ENCODE measurements at places on chromosomes 3 and 15.

DNA sequence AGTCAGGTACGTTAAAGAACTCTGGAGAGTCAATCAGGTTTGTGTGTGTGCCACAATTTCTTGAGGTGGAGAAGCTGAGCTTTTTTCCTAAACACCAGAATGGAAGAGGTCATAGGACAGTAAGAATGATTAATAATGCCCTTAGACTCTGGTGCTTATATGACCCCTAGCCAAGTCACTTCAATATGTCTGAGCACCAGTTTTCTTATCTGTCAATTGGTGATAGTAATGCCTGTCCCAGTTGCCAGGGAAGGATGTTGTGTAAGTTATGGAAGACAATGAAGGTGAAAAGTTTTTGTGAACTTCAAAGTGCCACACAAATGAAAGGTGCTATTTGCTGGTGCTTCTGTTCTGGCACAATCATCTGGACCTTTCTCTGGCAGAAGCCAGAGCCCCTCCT, 22.2 kb upstream of the DLG1 start:
- DNase-seq, result no peak

GRCh38 chr15:55224892-55225291, 28.2 kb upstream of the RSL24D1 start:
- no peak for DNase-seq

DNA sequence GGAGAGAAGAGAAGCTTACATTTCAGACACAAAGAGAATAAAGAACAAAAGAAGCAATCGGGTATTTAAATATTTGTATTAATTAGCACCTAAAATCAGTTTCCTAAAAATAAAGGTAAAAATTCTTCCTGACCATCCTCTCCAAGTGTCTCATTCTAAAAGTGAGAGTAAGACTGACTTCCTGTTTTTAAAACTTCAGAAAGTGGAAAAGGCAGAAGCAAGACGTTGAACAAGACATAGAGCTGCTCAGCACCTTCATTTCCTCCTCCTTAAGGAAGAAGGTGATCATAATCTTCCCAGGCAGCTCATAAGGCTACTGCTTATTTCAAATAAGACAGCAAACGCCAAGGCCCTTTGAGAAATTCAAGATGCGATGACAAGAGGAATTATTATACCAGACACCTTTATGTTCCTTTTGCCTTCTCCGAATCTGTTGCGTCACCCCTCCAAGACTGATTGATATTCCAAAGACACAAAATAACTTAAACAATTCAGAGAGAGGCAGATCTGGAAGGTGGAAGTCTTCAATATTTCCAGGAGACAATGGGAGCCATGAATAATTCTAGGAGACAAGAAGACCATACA, 238.8 kb upstream of the TLE3 start:
- no peak for DNase-seq

- no peak for DNase-seq
Measured at GRCh38 chr3:5197470-5198312, 10.2 kb downstream of the EDEM1 start.

- no peak for DNase-seq
Measured at GRCh38 chr3:185353225-185353624, 9.7 kb upstream of the MAP3K13 start.

GRCh38 chr15:26298659-26299170, 435.6 kb upstream of the ATP10A start:
- no peak for DNase-seq

GRCh38 chr3:180467177-180467576, 134.8 kb upstream of the TTC14 start:
- no peak for DNase-seq

DNA sequence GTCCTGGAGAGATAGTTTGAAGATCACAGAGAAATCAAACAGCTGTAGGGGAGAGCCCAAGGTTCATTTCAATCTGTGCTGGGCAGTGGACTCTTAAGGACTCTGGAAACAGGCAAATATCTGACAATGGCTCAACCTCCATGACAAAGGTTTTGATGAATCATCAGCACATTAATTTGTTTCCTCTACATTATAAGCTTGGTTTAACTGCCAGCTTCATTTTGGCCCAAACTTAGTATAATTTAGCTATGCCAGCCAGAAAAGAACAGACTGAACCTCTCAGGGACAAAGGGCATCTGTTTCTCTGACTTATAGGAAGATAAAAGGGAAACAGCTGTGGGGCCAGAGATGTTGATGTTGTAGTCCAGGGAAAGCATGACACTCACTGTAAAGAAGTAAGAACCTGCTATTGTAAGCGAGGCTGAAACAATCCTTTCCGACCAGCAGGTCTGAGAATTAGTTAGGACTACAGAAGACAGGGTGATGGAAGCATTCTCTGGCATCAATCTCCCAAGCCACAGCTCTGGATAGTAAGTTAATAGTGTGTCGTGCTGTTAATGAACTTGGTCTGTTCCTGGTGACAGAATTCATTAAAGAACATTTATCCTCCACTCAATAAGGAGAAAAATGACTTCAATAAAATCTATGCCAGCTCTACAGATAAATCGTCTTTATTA, 110.1 kb downstream of the KCNMB2 start:
- no peak for DNase-seq

- no peak for DNase-seq
Measured at GRCh38 chr3:169822091-169822490, 9.4 kb upstream of the LRRC34 start.

GRCh38 chr3:81452418-81452817, 309.0 kb downstream of the GBE1 start:
- DNase-seq, result no peak

- DNase-seq, result no peak
Measured at GRCh38 chr3:4856136-4856535, 123.1 kb upstream of the BHLHE40 start.

DNA sequence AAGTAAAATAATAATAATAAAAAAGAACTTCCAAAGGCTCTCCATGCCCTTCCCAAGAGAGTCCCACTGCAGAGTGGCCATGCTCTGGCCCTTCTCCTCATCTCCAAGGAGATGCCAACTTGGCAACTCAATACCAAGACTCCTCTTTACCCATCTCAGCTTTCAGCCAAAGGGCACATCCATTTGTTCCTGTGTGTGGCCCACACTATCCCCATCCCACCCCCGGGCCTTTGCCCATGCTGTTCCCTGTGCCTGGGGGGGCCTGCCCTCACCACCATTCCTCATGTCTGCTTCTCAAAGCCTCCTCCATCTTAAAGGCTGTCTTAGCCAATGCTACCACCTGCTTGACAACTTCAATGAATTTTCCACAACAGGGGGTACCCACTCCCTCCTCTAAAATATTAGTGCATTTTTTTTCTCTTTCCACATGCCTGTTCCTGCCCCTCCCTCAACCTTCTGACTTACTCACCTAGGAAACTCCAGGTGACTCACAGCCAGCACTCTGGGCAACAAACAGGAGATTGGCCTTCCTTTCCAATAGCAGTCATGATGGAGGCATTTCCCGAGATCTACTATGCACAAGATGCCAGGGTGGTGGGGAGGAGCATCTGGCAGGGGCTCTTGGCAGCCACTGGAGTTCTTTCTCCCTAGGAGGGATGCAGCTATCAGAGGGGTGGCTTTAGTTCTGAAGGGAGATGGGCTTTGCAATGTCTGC, 109.4 kb upstream of the SMAD3 start:
- DNase-seq, result no peak

DNA sequence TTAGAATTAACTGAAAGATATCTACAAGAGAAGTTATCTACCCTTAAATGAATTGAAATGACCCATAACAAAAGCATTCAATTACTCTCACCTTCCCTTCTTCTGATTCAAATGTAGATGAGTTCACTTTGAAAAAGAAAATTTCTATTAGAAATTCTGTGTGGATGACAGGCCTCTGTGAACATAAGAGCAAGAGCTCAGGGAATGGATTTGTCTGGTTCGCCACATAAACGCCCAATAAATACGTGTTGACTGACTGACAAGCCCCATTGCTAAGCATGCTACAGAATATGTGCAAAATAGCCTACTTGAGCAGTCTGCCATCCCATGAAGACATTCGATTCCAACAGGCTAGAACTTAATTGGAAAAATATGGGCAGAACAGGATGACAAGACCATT, 315.9 kb downstream of the MECOM start:
- DNase-seq, result no peak

- DNase-seq, result no peak
Measured at GRCh38 chr3:100898681-100899080, 94.5 kb downstream of the ABI3BP start.

- DNase-seq, result no peak
Measured at GRCh38 chr3:166303681-166304080, 466.5 kb upstream of the BCHE start.

DNA sequence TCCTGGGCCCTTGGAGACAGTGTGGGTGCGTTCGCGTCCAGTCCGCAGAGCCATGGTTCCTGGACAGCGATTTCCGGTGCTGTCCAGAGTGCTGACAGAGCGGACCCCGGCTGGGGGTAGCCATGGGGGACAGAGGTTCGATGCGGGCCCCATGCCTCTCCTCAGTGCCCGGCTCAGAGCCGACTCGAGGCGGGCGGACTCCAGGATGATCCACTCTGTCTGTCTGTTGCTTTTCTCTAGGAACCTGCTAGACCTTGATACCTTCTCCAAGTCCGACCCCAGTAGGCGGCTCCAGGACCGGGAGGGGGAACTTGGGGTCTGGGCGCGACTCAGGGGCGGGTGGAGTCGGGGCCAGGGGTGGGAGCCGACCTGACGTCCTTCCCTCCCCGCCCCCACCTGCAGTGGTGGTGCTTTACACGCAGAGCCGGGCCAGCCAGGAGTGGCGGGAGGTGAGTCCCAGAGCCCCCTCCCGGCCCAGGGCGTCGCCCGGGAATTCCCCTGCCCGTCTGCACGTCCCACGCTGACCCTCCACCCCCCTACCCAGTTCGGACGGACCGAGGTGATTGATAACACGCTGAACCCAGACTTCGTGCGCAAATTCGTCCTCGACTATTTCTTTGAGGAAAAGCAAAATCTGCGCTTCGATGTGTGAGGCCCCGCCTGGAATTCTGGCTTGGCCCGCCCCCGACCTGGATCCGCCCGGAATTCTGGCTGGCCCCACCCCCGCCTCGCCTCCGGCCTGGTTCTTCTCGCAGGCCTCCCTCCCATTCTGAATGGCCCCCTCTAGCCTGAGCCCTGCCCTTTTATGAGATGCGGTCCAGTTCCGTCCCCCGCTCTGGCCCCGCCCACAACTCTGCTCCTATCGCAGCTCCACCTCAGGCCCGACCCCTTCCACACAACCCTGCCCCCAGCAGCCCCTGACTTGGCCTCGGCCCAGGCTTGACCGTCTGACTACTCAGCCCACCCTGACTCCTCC, 1.0 kb downstream of the CPNE9 start:
- no peak for DNase-seq

DNA sequence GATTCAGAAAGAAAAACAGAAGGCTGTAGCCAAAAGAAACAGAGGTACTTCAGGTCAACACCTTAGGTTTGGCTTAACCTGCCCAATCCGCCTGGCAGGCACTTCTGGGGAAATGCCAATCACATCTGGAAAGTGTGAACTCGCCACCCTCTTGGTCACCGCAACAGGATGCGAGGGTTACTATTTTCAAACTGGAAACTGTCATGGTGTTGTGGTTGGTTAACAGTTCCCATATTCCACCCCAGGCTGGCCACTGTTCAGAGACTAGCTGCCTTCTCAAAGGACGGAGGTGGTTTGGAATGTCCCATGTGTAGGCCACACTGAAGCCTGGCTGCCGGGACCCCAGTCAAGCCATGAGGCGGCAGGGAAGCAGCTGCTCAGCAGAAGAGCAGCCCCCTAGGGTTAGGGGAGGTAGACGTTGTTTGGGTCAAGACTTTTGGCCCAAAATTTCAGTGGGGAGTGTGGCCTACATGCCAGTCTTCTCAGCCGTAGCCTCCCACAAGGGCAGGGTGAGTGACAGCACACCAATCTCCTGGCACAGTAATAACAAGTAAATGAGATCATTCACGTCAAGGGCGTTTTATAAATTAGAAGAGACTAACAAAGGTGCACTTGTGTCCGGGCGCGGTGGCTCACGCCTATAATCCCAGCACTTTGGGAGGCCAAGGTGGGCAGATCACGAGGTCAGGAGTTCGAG, 54.6 kb downstream of the UMPS start:
- DNase-seq, result no peak

DNA sequence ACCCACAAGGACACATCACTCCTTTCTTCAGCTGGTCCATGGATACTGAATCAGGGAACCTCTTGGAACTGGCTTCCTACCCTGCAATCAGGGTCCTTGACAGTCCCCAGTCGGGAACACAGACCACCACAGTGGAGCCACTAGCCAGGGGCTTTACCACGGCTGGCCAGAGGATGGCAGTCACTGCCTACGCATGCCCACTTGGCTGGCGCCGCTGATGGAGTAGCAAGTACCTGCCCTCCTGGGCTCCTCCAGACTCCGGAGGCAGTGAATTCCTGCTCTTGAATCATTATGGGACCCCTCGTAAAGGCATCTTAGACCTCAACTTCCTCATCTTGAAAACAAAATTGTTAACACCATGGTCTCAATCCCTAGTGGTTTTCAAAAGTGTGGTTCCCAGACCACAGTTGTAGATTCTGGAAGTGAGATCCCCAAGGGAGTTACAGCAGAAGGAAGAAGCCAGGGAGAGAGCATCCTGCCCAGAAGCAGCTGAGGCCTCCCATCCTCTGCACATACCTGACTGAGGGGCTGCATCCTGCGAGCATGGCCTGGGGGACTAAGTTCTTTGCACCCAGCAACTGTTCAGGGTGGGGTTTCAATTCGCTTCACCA, 9.1 kb upstream of the SKIC8 start:
- no peak for DNase-seq

GRCh38 chr15:72979308-72979707, 73.0 kb upstream of the NEO1 start:
- DNase-seq, result no peak

DNA sequence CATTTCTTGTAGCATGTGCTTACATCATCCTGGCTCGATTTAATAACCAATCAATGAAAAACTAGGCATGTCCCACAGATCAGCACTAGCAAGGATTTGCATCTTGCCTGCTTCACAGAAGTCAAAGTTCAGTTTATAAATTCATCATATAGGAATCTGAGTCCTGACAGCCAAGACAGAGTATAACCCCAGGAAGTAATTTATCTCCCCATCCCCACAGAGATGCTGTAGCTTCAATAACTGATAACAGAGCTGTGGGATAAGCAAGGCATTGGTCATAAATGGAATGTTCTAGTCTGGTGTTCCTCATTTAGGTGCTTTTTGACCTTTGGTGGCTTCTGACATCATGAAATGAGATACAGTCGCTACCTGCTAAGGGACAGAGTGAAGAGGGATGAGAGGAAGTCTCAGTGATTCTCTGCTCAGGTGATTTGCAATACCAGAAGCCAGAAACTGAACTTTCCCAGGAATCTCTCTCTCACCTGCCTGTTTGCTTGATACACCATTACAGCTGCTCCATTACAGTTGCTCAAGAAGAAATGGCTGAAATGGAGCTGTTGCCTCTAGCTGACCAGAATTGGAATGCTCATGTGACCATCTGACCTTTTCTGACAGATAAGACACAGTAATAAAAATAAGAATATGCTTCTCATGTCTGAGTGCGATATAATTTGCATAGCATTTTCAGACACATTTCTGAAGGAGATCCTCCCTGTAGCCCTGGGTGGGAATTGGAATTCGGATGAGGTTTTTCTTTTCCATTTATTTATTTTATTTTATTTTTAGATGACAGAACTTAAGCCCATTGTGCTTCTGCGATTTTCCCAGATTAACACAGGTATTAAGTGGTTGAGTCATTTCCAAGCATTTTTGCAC, 217.1 kb upstream of the KCNMB2 start:
- DNase-seq, result no peak

All from GM04503 (cell line).